Smooth muscle cell of the coronary artery (primary cell): ENCODE measurements at places on chromosomes 11 and 22. TPM values are rescaled to one million over a fixed set of nuclear protein-coding genes. Genes with fewer than 3 reads are reported as not detected.

MS4A6A gene
- total RNA-seq = not detected in 2 replicates

MED15 gene
- 25.5 and 27.6 TPM in 2 replicates for total RNA-seq

KRTAP5-11 gene
- total RNA-seq = not detected in 2 replicates

OR4D5 gene
- not detected in 2 replicates for total RNA-seq

HORMAD2 gene
- total RNA-seq = not detected in 2 replicates

SOX6 gene
- total RNA-seq = 0.12 and 8.0 TPM in 2 replicates

OR51E2 gene
- under 0.01 TPM in 1 of 2 replicates, not detected in the other for total RNA-seq

OR10G6 gene
- total RNA-seq = not detected in 2 replicates

PHF21B gene
- not detected in 2 replicates for total RNA-seq

FOXRED1 gene
- total RNA-seq = 10.4 and 12.8 TPM in 2 replicates

NAV2 gene
- 8.0 and 10.4 TPM in 2 replicates for total RNA-seq

TBCEL gene
- 14.4 and 14.5 TPM in 2 replicates for total RNA-seq

SYT13 gene
- total RNA-seq = 1.7 TPM in 1 of 2 replicates, not detected in the other

OR6A2 gene
- 0.12 and 0.15 TPM in 2 replicates for total RNA-seq

PTPRCAP gene
- 0.23 and 0.30 TPM in 2 replicates for total RNA-seq

MUC5B gene
- total RNA-seq = not detected in 2 replicates

TRIM49 gene
- total RNA-seq = not detected in 2 replicates

SLC17A6 gene
- not detected in 2 replicates for total RNA-seq

SMIM38 gene
- 0.08 and 0.35 TPM in 2 replicates for total RNA-seq

BTG4 gene
- total RNA-seq = not detected in 2 replicates

RFPL1 gene
- not detected in 2 replicates for total RNA-seq

RIMBP3C gene
- total RNA-seq = 0.15 and 0.70 TPM in 2 replicates

DSCAML1 gene
- not detected in 2 replicates for total RNA-seq

CBLIF gene
- total RNA-seq = not detected in 2 replicates

NXPE2 gene
- 0.08 TPM in 1 of 2 replicates, not detected in the other for total RNA-seq
